ENCODE measurements at places on chromosomes 16 and 17.

GRCh38 chr17:16924696-16925440 lies 47.0 kb downstream of the TNFRSF13B start:
- no peak for DNase-seq

GRCh38 chr17:28618464-28618863 lies 4.5 kb upstream of the RSKR start:
- no peak for DNase-seq

- no peak for DNase-seq
Measured at GRCh38 chr17:38797828-38798227, 1.5 kb downstream of the PIP4K2B start.

DNA sequence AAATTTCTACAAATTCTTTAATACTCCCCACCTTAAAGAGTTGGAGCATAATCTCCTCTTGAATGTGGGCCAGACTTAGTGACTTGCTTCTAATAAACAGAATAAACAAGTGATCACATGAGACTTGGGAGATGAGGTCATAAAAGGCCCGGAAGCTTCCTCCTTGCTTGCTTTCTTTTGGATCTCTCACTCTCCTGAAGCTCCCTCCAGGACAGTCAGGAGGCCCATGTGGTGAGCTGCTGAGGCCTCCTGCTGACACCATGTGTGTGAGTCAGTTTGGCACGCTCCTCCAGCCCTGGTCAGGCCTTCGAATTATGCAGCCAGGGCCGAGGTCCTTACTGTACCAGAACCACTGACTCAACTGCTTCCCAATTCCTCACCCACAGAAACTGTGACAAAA lies 53.2 kb downstream of the NDEL1 start:
- DNase-seq, result no peak

- no peak for DNase-seq
Measured at GRCh38 chr16:58056580-58056979, 31.0 kb downstream of the MMP15 start.

GRCh38 chr17:45380046-45380765 lies 52.5 kb downstream of the ARHGAP27 start:
- DNase-seq, result no peak

- DNase-seq, result no peak
Measured at GRCh38 chr17:29004081-29004692, 1.6 kb downstream of the SEZ6 start.

Data from stimulated activated CD8-positive, alpha-beta memory T cell treated with anti-CD3 and anti-CD28 coated beads, Interleukin-4, amount 100 ng/mL, for 24 hours (primary cell).